HFFc6 (cell line): ENCODE measurements at places on chromosomes 2 and 18.

DNA sequence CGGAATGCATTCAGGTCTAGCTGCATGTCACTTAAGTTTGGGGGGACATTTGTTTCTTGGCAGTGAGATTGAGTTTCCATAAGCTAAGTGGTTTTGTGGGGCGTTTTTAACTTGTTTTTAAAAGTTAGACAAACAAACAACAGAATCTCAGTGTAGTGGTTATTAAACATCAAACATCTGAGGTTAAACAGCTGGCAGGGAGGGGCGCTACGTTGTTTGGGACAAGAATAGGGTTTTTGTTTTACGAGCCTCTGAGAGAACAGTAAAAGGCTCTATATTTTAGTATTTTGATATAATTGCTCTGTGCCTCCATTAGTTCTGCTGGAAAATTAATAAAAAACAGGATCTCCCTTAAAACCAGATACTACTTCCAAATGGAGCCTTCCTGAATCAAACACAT, 41.6 kb upstream of the TMEM177 start:
- no peak overlapping the region for H3K27ac ChIP-seq
- peaks cover 11% of the 10 kb centered on the region for H3K4me1 ChIP-seq
- no peak for DNase-seq
- H3K27me3 ChIP-seq: peaks cover 32% of the 10 kb centered on the region
- H3K4me3 ChIP-seq: no peak overlapping the region
- no peaks in the 10 kb centered on the region for H3K36me3 ChIP-seq

DNA sequence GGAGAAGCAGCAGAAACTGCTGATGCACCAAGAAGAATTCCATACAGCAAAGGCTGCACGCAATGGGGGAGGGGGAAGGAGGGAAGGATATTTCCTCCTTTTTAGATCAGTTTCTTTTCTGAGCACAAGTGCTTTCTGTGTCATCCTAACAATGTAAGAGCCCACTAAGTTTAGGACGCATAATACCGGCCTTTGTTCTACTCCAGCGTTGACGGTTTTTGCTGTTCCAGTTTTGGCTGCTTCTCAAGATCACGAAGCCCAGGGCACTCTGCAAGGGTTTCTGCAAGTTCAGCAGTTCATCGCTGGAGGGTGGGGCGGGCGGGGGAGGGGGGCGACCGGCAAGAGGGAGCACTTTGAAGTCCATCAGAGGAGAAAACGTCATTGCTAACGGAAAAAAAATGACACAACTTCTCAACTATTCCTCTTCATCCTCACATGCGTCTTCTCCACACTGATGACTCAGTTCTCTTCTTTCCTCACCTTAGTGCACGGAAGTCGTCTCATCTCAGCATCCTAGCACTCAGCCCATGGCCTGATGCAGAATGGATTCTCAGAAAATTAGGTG, 8.7 kb downstream of the FAM178B start:
- peak; percentile 56 for DNase-seq
- H3K4me1 ChIP-seq: peaks cover 16% of the 10 kb centered on the region
- no peaks in the 10 kb centered on the region for H3K36me3 ChIP-seq
- H3K27ac ChIP-seq: peak overlapping the region; percentile 29; the same call in 1 of the 2 replicates
- H3K27me3 ChIP-seq: peaks cover 8% of the 10 kb centered on the region

DNA sequence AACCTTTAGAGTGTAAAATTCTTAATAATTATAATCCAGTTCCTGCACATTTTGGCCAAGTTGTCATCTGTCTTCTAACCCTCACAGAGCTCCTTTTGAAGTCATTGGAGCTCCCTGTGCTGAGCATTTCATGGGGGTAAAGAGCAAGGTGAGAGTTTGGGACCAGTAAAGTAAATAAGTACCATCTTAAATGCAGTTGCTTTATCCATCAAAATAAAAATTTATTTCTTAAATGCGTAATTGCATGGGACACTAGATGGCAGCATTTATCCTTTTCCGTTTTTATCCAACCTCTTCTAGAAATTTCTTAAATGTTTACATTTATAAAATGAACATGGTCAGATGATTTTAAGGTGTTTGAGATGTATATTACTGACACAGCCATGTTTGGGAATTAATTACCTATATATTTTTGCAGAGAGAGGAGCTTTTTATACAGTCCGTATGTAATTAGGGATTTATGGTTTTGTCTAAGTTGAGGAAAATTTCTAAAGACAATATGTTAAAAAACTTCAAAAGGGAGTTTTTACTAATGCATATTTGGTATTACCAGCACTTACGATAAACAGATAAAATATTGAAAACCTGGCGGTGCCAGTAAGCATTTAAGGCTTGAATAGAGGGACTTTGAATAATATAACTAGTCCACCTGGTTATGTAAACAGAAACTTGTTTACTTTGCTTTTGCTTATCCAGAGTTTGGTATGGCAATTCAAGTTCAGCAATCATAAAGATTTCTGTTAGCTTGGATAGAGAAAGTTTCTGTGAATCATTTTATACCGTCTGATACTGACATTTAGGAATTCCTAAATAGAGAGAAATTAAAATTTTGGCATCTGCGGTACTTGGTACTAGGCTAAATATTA, 54.5 kb downstream of the ACSL3 start:
- DNase-seq: peak; percentile 33
- peaks cover 10% of the 10 kb centered on the region for H3K36me3 ChIP-seq
- H3K4me3 ChIP-seq: no peak overlapping the region
- H3K27ac ChIP-seq: no peak overlapping the region

- peak; percentile 97 for DNase-seq
- H3K36me3 ChIP-seq: peaks cover 4% of the 10 kb centered on the region; the same call in 1 of the 2 replicates
- peak overlapping the region; percentile 91 for H3K27ac ChIP-seq
- H3K4me1 ChIP-seq: peaks cover 66% of the 10 kb centered on the region
- peak overlapping the region; percentile 85 for H3K4me3 ChIP-seq
These were observed 486 bp upstream of the GPR39 start for GRCh38 chr2:132415915-132416722.

DNA sequence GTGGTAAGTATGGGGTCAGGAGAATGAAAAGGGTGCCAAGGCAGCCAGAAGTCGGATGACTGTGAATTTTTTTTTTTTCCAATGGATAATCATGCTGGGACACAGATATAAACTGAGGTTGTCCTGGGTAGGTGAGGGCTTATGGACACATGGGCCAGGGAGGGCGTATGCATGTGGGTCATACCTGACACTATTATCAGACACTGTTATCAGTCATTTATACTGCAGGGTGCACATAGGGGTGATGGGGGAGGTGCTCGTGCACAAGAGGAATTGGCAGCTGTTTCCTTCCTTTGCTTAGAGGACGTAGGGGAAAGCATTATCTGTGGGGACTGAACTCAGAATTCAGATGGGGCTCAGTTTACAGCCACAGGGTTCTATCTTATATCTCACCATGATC, 10.1 kb downstream of the CTIF start:
- peaks cover 22% of the 10 kb centered on the region for H3K36me3 ChIP-seq
- no peak for DNase-seq
- peak overlapping the region; percentile 83 for H3K4me3 ChIP-seq
- H3K27me3 ChIP-seq: peaks cover 10% of the 10 kb centered on the region

DNA sequence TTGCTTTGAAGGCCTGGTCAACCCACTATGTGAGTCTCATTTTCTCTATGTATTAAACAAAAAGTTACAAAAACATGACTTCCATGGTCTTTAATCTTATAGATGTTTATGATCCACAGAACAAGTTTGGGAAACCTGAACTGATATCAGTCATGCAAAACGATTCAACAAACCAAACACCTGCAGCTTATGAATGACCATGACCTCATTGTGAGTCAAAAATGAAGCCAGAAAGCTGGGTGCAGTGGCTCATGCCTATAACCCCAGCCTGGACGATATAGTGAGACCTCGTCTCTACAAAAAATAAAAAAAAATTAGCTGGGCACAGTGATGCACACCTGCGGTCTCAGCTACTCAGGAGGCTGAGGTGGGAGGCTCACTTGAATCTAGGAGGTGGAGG, 270.4 kb upstream of the CCDC68 start:
- H3K4me1 ChIP-seq: peaks cover 61% of the 10 kb centered on the region
- DNase-seq: no peak
- H3K27me3 ChIP-seq: peaks cover 3% of the 10 kb centered on the region
- H3K36me3 ChIP-seq: peaks cover 57% of the 10 kb centered on the region
- no peak overlapping the region for H3K4me3 ChIP-seq

DNA sequence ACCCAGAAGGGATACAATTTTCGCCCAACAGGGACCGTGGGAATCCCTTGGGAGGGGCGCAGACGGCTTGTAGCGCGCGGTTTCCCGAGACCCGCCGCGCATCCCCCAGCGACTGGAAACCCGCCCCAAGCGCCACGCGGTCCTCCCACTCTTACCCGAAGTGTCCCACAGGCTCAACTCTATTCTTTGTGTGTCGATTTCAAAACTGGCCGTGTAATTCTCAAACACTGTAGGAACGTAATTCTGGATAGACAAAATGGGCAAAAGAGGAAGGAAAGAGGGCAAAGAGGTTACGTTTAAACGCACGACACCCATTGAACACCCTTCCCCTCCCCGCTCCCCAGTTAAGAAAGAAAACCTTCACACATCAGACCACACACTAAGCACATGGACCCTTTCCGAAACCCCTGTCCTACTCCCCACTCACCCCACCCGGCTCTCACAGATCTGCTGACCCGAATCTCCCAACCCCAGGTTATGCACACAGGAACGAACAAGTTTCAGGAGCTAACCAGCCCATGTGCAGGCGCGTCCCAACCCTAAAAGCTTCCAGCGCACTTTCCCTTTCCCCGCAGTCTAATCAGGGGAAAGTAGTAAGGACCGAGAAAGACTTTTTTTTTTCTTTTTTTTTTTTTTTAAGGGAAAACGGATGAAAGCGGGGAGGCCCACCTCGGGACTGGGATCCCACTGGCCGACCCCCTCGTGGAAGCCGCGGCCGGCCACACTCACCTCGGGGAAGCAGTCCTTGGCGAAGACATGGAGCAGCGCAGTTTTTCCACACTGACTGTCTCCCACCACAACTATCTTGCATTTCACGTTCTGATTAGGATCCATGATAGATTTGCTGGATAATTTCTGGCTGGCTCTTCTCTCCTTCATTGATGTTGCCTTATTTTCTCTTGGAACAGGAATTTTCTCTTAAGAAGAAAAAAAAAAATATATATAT, 655 bp downstream of the RND3 start:
- H3K27me3 ChIP-seq: peaks cover 51% of the 10 kb centered on the region
- peak overlapping the region; percentile 99 for H3K27ac ChIP-seq
- DNase-seq: peak; percentile 33
- H3K36me3 ChIP-seq: peaks cover 58% of the 10 kb centered on the region
- peaks cover 68% of the 10 kb centered on the region for H3K4me1 ChIP-seq

GRCh38 chr2:98815795-98816194, 84.9 kb upstream of the MGAT4A start:
- H3K27me3 ChIP-seq: peaks cover 8% of the 10 kb centered on the region
- no peak for DNase-seq
- H3K4me3 ChIP-seq: no peak overlapping the region

DNA sequence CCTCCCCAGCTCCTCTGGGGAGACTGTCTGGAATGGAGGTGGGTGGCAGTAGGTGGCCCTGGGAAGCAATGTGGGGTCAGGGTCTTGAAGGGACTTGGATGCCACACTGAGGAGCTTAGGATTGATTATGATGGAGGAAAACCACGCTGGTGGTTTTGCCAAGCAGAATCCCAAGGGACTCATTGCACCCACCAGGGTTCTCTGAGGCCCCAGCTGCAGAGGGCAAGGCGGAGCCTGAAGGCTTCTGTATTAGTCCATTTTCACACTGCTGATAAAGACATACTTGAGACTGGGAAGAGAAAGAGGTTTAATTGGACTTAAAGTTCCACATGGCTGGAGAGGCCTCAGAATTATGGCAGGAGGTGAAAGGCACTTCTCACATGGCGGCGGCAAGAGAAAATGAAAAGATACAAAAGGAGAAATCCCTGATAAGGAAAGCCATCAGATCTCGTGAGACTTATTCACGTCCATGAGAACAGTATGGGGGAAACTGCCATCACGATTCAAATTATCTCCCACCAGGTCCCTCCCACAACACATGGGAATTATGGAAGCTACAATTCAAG, 87.2 kb upstream of the YWHAQ start:
- peaks cover 3% of the 10 kb centered on the region for H3K27me3 ChIP-seq
- H3K4me1 ChIP-seq: peaks cover 10% of the 10 kb centered on the region; the same call in 1 of the 2 replicates
- DNase-seq: no peak
- H3K27ac ChIP-seq: no peak overlapping the region
